Foreskin fibroblast (primary cell): ENCODE measurements at places on chromosomes 5 and 9.

GRCh38 chr5:127203818-127204217 is 86.8 kb upstream of the MEGF10 start:
- peak; percentile 81 for DNase-seq

- DNase-seq = no peak
Observed at GRCh38 chr9:114928136-114928535, 2.3 kb downstream of the TNFSF8 start.

GRCh38 chr5:61256474-61256873 is 75.6 kb upstream of the ZSWIM6 start:
- peak; percentile 53 for DNase-seq

GRCh38 chr9:72039532-72039931 is 20.9 kb downstream of the C9orf57 start:
- DNase-seq = no peak

DNA sequence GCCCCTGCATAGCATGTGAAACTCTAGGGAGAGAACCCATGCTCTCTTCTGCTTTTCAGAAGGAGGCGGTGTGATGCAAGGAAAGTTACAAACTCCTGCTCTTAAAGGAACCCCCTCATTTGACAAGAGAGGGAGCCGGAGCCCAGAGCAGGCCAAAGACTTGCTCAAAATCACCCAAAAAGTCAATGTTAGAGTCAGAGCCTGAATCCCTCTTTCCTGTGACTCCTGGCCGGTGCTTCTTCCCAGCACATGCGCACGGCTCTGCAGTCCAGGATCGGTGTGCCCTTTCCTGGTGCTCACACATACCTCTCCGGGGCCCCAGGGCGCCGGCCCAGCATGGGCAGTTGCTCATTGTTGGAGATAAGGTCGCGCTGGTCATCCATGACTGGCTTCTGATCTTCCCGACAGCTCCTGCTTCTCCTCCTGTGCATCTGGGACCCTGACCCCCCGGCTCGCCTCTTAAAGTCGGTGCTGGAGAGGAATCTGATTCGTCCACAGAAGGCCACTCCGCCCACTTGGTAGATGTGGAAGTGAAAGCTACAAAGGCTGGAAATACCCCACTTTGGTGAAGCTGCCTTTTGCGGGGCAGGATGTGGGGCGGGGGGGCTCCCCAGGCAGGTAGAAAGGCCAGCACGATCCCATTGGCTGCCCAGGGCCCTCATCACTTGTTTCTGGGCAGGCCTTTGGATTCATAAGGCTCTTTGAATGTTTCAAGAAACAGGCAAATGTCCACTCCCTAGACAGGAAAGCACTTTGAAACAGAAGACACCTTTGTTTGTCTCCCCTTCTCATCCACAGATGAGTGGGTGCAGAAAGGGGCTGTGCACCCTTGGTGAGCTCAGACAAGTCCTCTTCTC is at the start of gene CD74:
Gene CD74 (minus strand): TSS at position 592 of the 857 bp plus-strand sequence. CDS start 161 bp downstream, at position 431.
- DNase-seq = peak; percentile 42

- peak; percentile 9 for DNase-seq
Observed at GRCh38 chr5:177233206-177233605, 70.3 kb downstream of the RAB24 start.

GRCh38 chr5:6169660-6170059 is 208.7 kb downstream of the MED10 start:
- DNase-seq = no peak

DNA sequence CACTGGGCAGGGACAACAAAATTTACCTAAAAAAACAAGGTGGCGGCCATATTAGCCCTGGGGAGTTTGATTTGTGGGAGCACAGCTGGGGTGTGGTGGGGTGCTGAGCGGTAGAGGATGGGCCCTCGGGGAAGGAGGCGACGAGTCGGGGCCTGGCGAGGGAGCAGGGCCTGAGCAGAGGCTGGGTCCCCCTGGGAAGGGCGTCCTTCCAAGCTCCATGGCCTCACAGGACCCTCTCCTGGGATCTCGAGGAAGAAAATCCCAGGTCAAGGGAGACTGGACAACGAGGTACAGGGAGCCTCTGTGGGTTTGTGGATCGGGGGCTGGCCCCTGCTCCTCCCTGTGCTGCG is 165.5 kb downstream of the CACNA1B start:
- DNase-seq = no peak

GRCh38 chr5:42360616-42361314 is 62.5 kb upstream of the GHR start:
- peak; percentile 12 for DNase-seq

DNA sequence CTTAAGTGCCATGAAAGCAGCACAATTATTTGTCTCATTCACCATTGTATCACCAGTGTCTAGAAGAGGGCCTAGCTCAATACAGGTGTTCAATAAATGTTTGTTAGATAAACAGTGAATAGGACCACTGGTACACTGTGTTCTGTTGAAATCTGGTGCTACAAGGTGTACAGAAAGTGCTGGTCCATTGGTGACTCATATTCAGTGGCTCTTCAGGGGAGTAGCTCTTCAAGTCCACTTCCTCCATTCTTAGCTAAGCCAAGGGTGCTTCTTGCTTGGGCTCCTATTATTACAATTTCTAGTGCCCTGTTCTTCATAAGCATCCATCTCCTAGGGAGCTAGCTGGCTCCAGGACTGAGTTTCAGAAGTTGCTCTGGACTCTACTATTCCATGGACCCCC is 6.4 kb upstream of the FCHO2 start:
- no peak for DNase-seq

DNA sequence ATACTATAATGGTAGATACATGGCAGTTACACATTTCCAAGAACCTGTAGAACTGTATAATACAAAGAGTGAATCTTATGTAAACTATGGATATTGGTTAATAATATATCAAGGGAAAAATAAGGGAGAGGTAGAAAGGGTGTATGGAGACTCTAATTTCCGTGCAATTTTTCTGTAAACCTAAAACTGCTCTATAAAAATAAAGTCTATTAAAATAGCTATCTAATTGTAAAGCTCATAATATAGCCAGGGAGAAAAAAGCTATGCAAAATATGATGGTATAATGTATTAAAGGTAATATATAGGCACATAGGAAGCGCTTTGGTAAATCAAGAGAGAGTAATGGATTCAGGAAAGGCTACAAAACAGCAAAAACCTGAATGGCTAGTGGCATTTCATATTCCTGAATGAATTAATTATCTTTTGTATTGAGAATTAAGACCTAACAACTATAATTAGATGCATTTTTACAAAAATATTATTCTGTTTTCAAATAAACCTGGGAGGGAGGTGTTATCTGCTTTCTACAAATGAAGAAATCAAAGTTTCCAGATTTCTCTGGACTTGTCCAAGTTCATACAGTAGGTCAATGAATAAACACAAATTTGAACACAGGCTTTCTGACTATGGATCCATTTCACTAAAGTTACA is 22.8 kb downstream of the ANXA1 start:
- DNase-seq = no peak

- no peak for DNase-seq
Observed at GRCh38 chr9:113661074-113661473, 197.5 kb downstream of the RGS3 start.

GRCh38 chr5:67014957-67015400 is 181.6 kb downstream of the CD180 start:
- no peak for DNase-seq

DNA sequence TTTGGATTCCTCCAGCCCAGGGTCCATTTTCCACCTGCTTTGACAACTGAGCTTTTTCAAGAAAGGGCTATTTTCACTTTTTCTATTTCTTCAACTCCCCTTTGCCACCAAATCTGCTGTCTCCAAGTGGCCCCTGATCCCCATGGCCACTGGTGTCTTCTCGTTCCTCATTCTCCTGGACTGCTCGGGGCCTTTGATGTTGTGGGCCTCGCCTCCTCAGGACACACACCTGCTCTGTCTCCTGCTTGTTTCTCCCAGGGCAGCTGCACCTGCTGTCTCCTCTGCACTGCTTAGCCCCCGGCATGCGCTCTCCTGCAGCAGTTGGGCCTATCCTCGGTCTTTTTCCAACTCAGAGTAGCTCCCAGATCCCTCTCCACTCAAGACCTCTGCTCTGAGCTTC is 16.3 kb upstream of the NANS start:
- no peak for DNase-seq

DNA sequence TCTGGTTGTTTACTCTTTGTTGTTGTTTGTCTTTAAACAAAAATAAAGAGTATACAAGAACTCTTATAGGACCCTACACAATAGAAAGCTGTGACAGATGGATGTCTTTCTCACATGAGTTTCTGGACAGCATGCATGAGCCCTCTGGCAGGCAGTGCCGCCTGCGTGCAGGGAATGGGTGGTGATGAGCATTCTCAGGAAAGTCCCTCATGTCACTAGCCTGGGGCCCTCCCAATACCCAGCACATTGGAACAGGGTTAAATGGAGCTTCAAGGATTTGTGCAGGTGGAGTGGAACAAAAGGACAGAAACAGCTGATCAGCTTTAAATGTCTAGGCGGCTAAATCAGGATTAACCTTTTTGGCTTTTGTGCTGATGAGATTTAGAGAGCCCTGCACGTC is 181.0 kb upstream of the CD180 start:
- no peak for DNase-seq

GRCh38 chr9:16361118-16361517 is 509.4 kb downstream of the BNC2 start:
- no peak for DNase-seq

DNA sequence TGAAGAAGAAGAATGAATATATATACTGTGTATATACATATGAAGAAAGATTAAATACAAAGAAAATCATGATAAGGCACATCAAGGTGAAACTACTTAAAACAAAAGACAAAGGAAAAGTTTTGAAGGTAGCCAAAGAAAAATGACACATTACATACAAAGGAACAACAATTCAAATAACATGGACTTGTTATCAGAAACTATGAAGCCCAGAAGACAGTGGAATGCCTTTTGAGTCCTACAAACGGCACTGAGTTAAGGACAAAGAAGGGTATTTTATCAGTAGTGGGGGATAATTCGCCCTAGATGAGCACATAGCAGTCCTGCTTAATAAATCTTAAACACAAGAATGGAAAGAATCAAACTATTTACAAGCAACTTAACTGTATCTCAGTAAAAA is 77.8 kb downstream of the CAAP1 start:
- no peak for DNase-seq

DNA sequence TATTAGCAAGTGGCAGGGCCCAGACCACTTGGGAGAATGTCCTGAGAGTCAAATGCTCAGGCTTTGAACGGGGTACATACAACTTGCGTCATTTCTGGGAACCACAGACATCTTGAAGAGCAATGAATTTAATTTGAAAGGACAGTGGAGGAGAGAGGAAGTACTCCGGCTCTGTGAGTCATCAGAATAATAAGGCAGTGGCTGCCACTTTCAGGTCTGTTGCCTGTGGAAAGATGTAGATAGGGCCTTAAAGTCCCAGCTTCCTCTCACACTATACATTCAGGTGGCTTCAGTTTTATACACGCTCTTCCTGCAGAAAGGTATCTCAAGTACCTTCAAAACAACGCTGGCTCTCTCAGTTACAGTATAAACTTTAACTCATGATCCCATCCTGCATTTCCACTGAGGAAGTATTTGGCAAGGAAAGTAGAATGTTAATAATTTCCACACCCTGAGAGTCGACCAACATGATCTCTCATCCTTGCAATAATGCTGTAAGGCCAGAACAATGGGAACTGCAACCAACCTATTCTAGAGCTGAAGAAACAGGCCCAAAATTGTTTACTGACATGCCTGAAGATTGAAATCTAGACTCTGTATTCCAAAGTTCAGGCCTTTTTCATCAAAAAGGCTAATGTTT is 6.8 kb upstream of the PRUNE2 start:
- peak; percentile 34 for DNase-seq

- no peak for DNase-seq
Observed at GRCh38 chr9:10612641-10613398, at the start of gene PTPRD. Gene PTPRD (minus strand): TSS chr9:10613002.

DNA sequence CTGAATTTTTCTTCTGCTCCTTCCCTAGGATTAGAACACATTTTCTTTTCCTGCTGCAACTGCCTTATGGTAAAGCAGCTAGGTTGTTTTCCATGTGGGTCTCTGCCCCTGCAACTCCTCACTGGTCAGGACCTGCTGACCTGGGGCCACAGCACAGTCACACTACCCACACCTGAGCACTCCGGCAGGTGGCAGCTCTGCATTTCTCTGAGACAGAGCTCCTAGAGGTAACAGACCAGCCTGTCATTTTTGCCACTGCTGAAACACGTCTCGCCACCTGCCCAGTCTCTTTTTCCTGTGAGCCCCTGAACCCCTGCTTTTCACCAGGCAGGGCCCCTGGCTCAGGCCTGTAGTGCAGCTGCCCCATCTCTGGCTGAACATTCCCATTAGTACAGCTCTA is 609.6 kb downstream of the HINT1 start:
- DNase-seq = no peak

DNA sequence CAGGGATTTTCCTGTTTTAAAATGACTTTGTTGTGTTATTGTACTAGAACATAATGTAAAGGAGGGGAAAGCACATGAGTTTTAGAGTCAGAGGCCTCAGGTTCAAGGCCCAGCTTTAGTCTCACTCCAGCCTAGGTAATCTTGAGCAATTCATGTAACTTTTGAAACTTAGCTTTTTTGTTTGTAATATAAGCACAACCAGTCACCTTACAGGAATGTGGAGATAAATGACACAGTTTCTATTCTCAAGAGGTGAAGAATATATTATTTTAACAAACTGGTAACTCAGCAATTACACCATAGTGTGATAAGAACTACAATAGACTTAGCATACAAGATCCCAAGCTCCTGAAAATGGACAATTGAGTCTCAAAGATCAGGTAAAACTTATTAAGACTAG is 51.2 kb downstream of the ADAMTS19 start:
- DNase-seq = peak; percentile 12

GRCh38 chr5:82561797-82562196 is 283.6 kb upstream of the RPS23 start:
- DNase-seq = no peak

GRCh38 chr9:134655586-134656333 is 14.2 kb downstream of the COL5A1 start:
- DNase-seq = no peak

- no peak for DNase-seq
Observed at GRCh38 chr9:116209414-116210116, 56.0 kb downstream of the PAPPA start.

- DNase-seq = no peak
Observed at GRCh38 chr5:106876665-106877194, 794.0 kb downstream of the EFNA5 start.
